Kidney glomerular epithelial cell (primary cell): ENCODE measurements at places on chromosomes 2 and 18.

DNA sequence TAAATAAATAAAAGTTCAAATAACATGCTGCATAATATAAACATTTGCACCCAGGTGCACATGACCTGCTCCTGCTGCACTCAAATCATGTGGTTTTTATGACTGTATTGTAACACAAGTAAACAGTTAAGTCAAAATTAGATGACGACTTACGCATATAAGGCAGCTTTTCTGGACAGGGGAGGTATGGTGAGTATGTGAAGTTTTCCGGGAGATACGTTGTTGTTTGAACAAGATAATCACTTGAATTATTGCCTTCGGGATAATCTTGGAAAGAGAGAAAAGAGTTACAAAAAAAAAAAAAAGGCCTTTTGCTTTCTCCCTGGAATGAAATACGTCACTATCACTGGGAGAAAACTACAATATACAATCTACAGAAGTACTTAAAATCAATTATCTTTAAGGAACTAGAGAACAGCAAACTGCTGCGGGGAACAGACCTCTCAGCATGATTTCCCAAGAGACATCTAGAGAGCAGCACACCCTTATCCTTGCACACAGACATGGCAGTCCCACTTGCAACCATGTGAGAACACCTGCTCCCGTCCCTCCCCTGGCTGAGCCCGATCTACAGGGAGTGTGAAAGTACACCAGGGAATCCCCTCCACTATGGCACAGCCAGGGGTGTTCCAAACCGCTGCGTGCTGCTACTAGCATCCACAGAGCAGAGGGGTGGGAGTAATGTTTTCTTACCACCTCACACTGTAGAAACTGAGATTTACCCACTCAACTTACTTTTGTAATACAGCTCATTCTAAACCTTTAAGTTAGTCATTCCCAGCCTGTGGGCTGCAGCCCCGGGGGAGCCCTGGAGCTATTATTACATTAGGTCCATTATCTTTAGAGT is 26.3 kb downstream of the B4GALT6 start:
- no peak for DNase-seq

DNA sequence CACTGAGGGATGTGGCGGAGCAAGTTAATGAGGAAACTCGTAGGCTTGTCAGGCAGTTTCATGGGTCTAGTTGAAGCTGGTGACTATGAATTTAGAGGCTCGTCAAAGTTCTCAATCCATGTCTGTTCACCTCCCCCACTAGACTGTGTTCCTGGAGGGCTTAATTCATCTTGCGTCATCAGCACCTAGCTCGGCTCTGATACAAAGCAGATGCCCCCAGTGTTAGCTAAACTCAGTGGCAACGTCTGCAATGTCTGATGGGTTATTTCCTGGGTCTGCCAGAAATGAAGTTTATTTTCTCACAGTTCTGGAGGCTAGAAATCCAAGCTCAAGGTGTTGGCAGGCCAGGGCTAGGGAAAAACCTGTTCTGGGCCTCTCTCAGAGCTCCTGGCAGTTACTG is 140.6 kb downstream of the PID1 start:
- DNase-seq: no peak

GRCh38 chr18:48940854-48941611 is 9.7 kb downstream of the SMAD7 start:
- no peak for DNase-seq

- DNase-seq: peak; percentile 39
Observed at GRCh38 chr2:48715042-48715899, 40.3 kb downstream of the LHCGR start.

DNA sequence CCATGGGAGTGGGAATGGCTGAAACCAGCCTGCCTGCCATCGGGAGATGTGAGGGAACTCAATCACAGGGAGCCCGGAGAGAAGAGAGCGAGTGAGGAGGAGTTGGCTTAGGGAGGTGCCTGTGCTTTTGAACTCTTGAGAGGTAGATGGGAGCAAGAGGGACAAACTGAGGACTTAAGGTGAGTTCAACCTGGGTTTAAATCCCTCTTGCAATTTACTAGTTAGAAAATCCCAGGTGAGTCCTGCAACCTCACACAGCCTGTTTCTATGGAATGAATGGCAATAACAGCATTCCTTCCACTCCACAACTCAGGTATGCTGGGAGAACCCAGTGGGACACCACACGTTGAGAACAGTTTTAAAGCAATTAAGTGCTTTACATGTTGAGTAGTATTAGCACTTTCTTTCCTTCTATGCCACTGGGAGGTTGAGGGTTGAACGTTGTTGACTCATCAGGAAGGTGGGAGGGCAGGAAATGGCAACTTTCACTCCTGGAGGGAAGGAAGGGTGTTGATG is 57.3 kb downstream of the VIT start:
- no peak for DNase-seq

DNA sequence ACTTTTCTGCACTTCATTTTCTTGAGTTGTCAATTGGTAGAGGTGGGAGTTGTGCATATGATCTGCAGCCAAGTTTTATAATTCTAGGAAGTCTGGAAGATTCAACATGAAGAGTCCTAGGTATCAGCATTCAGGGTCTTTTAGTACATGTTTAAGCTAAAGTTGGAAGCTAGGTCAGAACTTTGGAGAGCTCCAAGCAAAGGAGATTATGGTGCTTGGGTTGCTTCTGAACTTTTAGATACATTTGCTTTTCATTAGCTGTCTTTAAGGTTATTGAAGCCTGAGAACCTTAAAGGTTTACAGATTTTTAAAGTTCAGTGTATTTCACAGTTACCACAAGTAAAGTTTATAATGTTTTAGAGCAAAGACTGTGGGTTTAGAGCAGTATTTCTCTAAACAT is 85.5 kb downstream of the EPC2 start:
- DNase-seq: no peak

GRCh38 chr2:144517866-144518747 is 1.8 kb downstream of the ZEB2 start:
- no peak for DNase-seq

DNA sequence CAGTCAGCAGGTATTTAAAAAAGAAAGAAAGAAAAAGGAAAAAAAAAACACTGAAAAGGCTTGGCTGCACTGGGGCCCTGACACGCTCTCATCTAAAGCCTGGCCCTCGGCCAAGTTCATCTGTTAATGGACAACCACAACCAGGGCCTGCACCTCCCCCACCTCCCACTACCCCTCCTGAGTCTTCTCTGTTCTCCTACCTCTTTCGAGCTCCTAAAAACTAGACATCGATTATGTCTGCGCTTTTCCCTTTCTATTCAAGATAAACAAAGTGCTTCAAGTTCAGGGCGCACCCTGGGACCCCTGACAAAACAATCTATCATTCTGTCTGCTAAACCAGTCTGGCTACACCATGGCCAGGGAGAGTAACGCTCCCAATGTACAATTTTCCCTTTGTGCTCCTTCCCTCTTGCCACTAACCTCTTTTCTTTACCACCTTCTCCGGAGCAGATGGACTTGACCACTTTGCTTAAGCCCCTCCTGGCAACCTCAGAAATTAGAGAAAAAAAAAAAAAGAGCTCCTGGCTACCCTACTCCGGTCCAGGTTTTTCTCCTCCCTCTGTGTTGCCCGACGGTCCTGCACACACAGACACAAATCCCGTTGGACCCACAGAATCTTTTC is 22.7 kb downstream of the BCL11A start:
- DNase-seq: peak; percentile 40
